ENCODE measurements at places on chromosomes 11 and 22.

DNA sequence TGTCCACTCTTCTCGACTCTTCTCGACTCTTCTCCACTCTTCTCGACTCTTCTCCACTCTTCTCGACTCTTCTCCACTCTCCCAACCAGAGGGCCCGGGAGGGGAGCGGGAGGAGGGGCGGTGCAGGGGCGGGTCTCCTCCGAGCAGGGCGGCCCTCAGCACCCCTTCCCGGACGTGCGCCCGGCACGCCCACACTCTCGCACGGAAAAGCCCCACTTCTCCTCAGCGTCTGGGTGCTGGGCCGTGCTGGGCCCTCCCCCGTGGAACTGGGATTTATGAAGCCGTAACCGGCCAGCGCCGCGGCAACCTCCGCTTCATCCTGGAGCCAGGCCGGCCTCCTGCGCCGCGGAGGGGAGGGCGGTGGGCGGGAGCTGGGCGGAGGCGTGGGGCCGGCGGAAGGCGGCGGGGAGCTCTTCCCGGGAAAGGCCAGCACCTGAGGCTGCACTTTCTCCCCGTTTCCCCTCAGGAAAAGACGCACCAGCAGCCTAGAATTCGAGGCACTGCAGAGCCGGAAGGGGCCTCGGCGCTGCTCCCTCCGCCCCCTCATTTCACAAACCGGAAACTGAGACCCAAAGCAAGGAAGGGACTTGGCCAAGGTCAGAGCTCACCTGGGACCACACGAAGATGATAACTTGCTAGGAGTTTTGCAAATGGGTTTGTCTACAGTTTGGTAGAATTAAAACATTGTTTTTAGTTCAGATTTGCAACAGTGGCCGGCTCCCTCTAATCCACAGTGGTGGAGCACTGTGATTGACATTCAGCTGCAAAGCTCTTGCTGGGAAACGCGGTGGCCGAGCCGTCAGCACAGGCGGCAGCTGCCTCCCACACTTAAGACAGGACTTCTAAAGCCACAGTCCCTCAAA is 31.6 kb upstream of the JAM3 start:
- no peak for DNase-seq

DNA sequence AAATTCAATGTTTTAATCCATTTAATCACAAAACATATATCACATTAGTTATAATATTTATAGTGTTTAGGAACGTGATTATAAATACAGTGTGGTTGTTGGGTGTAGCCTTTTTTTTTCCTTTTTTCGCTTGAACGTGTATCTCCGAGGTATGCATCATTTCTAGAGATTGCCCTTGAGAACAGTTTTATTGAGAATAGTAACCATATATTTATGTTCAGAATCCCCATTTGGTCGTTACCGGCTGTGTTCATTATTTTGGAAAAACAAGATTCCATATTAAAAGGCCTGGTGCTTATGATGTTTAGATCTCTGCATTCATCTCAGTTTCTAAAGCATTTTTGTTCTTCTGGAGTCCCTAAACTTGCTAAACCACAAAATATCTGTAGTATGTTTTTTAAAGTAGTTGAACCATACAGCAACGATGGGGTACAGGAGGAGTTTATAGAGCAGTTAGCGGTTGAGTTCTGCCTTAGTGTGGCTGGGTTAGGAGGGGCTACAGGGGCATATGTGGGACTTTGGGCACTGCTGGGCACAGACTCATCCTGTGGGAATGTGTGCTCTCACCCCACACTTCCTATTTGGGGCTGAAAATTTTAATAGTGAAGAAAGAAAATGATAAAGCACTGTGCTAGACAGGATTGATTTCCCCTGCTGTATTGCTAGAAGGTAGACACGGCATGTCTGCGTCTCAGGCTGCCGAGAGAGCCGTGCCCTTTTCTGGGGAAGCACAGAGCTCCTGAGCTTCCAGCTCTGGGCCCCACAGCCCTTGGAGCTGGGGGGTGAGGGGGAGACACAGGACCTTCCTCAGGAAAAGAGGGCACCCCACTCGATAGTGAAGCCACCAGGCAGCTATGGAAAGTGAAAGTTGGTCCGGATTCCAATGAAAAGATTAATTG is 81.5 kb upstream of the PPARA start:
- no peak for DNase-seq

DNA sequence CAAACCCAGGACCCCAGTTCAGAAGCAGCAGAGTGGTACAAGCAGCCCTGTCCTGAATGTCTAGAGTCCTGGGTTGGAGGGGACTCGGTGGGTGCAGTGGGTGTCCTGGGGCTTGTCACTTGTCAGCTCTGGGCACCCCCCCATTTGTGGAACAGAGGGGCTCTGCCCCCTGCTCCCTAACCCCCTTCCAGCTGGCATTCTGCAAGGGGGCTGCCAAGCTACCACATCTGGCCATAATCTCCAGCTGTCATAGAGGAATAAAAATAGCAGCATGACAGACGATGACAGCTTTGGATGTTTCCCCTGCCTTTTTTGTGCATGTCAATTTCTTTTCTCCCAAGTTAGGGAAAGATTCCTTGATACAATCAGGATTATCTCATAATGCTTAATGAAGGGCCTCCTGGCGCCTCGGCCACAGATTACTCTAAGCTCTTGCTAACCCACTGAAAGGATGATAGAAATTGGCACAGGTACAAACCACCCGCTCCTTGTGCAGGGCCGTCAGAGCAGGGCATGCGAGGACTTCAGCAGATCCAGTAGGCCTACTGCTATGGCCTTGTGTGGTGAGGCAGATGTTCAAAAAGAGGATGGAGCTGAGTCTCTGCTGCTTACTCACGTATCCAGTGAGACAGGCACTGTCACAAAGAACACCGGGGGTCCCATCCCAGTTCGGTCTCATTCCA is 83.0 kb downstream of the ISX start:
- no peak for DNase-seq

- no peak for DNase-seq
Observed at GRCh38 chr11:85893395-85893794, 38.2 kb downstream of the CCDC83 start.
